ENCODE measurements at places on chromosomes 2 and 18.

DNA sequence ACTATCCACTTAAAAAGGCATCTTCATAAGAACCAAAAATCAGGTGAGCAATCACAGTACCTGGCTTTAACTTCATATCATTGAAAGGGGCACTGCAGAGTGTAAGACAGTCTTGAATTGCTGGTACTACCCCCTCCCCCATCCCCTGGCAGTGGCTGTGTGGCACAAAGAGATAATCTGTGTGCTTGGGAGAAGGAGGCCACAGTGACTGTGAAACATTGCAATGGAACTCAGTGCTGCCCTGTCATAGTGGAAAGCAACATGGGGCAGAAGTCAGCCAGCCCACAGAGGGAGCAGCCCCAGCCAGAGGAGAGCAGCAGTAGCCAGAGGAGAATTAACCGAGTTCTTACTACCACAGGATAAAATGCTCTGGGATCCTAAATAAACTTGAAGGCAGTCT is 45.3 kb upstream of the UGP2 start:
- no peak for DNase-seq

DNA sequence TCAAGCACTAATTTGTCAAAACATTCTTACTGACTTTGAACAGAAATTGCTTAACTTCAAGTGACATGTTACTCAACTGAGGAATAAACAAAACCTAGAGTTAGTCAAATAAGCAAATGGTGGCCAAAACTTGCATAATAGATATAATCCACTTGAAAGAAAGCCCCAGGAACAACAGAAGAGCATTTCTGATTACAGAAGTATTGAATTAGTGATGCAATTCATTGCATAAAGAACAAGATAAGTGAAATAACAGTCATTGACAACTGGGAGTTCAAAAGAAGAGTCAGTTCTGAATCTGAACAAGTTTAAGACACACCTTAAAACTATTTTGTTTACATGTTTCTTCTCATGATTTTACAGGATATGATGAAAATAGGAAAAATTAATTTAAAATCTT is 30.8 kb downstream of the COBLL1 start:
- no peak for DNase-seq

GRCh38 chr2:157460384-157460837 is 16.5 kb upstream of the CYTIP start:
- DNase-seq = no peak

- DNase-seq = no peak
Observed at GRCh38 chr2:190572246-190572645, 37.7 kb upstream of the NEMP2 start.

DNA sequence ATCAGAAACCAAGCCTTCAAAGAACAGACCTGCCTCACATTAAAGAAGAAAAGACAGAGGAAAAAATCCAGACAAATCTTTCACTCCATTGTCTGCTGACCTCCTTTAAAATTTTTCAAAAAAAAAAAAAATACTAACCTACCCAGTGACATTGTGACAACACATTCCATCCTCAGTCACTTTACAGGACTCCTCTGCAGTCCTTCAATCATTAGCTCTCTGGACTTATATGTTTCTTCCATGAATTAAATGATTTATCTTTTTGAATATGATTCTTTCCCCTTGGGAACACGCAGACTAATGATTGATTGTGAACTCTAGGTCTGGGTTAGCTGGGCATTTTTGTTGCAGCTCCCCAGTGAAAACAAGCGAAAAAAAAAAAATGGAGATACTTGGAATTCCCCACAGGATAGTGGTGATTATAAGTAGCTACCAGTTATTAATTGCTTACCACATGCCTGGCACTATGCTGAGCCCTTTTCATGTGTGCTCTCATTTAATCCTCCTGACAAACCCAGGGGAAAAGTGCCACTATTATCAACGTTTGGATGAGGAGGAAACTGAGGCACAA is 261.3 kb upstream of the NCKAP5 start:
- DNase-seq = no peak

GRCh38 chr2:241776336-241777169 is at the start of gene GAL3ST2:
TSS of gene GAL3ST2 (plus strand) at chr2:241776822. CDS start at chr2:241776956, 134 bp downstream.
- no peak for DNase-seq

- DNase-seq = no peak
Observed at GRCh38 chr18:3703732-3704176, 253.8 kb downstream of the TGIF1 start.

- no peak for DNase-seq
Observed at GRCh38 chr2:235460548-235461047, 33.2 kb upstream of the AGAP1 start.

- no peak for DNase-seq
Observed at GRCh38 chr2:166343467-166343866, 32.3 kb downstream of the SCN9A start.

DNA sequence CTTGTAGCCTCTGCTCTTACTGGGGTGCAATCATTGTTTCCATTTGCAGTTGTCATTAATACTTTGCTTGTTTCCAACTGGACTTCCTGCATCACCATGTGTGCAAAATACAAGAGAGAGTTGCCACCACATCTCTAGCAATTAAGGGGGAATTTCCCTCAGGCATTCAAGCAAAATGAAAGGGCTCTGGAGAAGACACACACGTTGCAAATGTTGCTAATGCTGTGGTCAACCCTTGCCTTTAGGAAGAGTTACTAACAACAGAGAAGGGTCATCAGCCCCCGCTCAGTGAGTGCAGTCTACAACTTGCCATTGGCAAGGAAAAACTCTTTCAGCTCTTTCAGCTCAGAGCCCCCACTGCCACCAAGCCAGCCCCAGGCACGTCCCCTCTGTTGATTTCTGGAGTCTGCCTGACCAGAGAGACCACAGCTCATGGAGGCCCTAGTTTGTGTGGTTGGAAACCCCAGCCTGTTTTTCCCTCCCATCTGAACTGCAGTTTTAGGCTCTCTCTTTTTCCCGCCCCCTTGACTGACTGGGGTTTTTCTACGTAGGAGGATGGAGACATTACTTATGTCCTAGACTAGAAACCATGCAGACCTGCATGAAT is 25.9 kb upstream of the GPR45 start:
- no peak for DNase-seq

DNA sequence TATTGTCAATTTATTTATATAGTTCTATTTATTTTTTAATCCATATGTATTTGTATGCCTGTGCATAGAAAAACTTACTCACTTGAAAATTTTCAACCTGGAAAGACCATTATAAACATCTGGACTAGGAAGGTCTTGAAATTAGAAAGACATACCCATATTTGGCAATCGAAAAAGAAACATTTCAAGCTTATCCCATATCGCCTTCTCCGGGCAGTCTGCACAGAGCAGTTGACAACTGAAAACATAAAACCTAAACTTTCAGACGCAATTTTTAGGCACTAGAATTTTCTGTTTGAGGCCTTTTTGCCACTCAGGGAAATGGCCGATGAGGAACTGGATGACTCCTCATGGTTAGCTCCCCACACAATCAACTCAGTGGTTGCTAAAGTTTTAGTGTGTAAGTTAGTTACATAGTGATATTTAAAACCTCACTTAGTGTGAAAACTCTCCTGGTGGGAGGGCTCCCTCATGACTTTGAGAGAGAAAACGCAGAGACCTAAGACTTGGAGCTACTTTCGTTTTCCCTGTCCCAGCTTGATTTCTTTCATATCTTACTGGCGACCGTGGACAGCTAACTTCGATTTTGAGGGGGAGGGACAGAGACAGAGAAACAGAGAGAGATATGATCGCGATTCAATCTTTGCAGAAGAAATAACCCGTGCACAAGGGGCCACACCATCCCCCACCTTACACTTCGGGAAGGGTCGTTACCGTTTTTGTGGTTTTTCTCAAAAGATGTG is 3.2 kb upstream of the HOXD12 start:
- no peak for DNase-seq

DNA sequence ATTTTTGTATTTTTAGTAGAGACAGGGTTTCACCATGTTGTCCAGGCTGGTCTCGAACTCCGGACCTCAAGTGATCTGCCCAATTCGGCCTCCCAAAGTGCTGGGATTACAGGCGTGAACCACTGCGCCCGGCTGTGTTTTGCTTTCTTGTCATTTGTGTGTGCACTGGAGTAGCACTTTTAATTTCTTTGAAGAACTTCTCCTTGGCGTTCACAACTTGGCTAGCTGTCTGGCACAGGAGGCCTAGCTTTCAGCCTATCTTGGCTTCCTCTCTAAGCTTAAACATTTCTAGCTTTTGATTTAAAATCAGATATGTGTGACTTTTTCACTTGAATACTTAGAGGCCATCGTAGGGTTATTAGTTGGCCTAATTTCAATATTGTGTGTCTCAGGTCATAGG is 93.0 kb downstream of the COMMD1 start:
- no peak for DNase-seq

GRCh38 chr18:75089748-75090327 is 119.1 kb downstream of the PTGR3 start:
- no peak for DNase-seq

- no peak for DNase-seq
Observed at GRCh38 chr18:46660957-46661749, 4.1 kb upstream of the LOXHD1 start.

DNA sequence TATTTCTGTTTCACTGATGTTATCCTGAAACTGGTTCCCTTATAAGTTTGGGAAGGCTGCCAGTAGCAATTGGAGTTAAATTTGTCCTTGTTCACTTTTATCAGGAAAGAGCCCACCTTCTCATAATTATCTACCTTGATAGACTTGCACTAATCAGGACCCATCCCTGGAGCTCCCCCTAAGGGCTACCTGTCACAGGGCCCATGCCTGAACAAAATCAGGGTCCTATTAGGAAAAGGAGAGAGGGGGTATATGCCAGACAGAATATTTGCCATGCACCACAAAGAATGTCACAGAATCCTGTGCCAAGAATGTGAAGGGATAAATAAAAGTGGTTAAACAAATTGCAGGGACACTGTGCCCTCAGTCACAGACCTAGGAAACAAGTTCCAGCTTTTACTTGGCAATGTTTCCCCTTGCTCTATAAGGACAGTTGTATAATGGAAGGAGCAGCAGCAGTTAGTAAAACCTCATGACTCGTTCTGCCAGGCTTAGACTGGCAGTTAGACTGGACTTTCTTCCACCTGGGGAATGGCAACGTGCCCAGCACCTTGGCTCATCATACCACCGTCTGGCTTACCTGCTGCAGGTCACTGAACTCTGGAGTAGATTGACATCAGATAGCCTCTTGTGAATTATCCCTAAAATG is 32.3 kb upstream of the VWC2L start:
- no peak for DNase-seq

DNA sequence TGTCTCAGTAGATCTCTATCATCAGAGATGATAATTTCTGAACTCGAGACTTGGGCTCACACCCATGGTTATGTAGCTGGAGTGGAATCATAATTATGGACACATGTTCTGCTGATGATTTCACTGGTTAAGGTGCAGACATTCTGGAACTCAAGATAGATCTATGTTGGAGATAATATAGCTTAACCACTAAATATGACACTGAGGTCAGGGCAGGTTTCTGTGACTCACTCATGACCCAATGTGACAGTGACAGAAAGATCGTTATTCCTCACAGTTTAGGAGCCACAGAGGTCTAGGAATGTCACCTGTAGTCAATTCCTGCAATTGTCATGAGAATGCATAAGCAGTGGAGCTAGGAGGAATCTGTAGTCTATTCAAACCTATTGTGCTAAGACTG is 828.6 kb downstream of the TRIB2 start:
- DNase-seq = no peak

DNA sequence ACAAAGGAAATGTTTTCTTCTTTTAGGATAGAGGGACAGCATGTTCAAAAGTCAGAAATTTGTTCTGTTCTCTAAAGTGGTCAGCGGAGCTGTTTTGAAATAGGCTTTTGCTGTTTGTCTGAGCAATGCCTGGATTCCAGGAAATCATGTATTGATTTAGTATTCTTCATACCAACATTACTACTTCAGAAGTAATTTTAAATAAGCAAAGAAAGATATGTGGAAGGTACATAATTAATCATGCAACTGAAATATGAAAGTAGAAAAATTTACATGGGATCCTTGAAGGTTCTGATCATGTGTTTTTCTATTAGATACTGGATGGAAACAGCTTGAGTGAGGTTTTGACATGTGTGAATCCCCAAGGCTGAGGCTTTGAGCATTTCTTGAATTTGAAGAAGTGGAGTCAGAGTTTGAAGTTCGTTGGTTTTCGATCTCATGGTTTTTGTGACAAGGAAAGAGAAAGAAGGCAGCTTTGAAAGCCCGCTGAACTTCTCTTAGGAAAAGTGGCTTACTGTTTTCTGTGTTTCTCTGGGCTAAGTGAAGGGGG is 220.0 kb downstream of the LDLRAD4 start:
- no peak for DNase-seq

DNA sequence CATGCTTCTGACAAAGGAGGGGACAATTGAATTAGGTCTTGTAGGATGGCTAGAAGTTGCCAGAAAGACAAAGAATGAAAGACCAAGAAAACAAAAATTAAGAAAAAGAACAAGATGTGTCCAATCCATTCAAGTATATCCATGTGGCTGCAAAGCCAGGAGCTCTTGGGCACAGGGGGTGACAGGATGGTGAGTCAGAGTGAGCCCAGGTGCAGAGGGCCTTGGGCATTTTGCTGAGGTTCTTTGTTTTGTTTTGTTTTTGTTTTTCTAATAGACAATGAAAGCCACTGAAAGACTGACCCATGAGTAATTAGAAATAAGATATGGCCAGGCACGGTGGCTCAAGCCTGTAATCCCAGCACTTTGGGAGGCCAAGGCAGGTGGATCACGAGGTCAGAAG is 104.6 kb upstream of the KLHL29 start:
- DNase-seq = no peak

DNA sequence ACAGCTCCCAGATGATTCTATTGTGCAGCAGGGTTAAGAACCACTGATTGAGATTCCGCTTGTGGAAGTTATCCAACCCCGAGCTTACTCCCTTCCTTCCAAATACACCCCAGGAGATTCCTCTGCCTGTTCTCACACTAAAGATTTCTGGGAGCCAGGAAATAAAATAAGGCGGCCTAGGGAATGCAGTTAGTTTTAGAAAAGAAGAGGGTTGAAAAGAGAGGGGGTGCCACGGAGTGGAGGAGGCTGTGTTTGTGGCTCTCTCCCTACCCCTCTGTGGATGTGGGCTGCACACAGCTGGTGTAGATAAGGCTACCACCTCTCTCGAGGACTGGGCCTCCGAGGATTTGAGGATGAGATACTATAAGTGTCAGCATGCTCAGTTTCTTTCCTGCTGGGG is 25.1 kb upstream of the SP3 start:
- no peak for DNase-seq

GRCh38 chr2:64455545-64455944 is 1.6 kb downstream of the LGALSL start:
- no peak for DNase-seq

GRCh38 chr2:53739032-53739431 is 28.6 kb upstream of the CHAC2 start:
- DNase-seq = no peak

GRCh38 chr2:225171350-225171749 is 129.1 kb upstream of the DOCK10 start:
- no peak for DNase-seq

Measured in activated CD4-positive, alpha-beta T cell treated with anti-CD3 and anti-CD28 coated beads, Interleukin-2, amount 50 U/mL, for 4 hours (primary cell).